ENCODE measurements at places on chromosomes 7 and 10.

DNA sequence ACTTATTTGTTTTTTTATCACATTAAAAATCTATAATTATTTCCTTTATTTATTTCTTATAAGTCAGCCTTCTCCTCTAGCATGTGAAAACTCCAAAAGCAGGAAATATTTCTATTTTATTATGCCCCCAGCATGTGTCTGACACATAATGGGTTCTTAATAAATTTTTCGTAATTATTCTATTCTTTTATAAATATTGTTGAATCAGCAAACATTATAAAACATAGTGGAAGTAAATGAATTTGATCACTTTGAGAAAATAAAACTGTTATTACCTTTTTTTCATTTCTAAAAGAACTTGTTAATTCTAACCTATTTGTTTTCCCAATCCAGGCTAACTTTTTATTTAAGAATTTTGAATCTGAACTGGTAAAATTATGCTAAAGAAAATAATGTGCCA, 509.1 kb upstream of the PCDH15 start:
- DNase-seq: no peak

- peak; percentile 9 for DNase-seq
Measured at GRCh38 chr7:98294798-98295382, 13.4 kb downstream of the BRI3 start.

DNA sequence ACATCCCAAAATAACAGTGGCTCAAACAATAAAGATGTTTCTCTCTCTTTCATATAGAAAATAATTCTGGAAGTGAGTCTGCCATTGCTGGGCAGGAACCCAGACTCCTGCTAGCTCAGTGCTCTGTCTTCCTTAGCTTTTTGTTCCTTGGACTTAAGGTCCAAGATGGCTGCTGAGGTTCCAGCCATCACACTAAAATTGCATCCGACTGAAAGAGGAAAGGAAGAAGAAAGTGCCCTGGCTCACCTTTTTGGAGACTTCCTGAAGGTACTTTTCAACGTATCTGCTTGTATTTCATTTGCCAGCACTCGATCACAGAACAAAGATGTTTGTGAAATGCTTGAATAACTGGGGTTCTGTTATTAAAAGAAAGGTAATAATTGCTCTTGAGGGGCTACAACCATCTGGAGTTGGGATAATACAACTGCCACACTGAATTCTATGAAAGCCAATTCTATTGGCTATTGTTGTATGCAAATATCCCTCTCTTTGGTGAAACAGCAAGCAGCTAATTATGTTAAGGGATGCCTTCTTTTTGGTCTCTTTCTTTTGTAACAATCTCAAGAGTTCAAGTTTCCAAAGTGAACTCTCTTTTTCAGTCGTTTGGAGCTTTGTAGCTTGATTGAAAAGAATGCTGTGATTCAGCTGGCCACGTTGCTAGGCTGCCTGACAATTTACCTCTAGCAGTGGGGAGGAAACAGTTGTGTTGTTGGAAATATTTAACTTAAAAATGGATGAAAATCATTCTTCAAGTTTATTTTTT, 83.9 kb downstream of the BAMBI start:
- no peak for DNase-seq

GRCh38 chr7:104135760-104136558, 71.9 kb downstream of the ORC5 start:
- DNase-seq: no peak

- DNase-seq: no peak
Measured at GRCh38 chr7:29955075-29955792, 34.4 kb downstream of the SCRN1 start.

DNA sequence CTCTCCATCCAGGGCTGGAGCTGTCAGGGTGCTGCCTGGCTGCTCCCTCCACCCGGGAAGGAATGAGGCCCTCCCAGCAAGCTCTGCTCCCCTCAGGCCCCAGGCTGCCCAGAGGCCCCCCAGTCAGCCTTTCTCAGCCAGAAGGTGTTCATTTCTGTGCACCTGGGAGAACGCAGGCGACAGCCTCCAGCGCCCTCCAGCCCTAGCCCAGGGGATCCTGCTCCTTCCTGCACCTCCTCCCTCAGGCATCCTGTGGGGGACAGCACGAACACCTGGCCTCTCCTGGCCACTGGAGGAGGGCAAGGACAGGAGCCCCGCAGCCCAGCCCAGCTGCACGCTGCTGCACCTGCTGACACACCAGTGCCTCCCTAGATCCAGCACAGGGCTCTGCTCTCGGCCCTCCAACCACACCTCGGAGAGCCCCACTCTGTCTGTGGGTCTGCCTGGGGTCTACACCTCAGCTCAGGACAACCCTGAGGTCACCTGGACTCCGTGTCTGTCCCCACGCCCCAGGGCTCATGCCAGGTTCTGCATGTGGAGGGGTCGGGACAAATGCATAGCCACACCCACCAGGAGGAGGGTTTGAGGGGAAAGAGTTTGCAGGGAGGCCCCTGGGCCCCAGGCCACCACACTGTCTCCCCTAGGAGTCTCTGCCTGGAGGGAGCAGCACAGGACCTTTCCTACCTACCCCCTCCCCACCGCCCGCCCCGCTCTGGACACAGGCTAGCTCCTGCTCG, 7.4 kb upstream of the PWWP2B start:
- no peak for DNase-seq

DNA sequence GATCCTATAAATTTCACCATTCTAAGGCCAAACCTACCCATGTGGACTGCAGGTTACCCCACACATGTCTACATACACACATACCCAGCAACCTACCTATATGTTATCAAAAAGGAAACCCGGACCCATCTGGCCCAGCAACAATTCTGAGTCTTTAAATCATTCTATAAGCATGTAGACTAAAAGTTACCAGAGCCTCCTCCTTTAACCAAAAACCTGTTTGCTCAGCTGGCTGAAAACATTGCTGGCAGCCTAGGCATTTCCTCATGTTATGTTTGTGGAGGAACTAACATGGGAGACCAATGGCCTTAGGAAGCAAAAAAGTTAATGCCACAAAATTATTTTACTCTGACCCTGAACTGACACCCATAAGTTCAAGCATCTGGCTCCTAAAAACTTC, 5.3 kb upstream of the ADCK2 start:
- no peak for DNase-seq

DNA sequence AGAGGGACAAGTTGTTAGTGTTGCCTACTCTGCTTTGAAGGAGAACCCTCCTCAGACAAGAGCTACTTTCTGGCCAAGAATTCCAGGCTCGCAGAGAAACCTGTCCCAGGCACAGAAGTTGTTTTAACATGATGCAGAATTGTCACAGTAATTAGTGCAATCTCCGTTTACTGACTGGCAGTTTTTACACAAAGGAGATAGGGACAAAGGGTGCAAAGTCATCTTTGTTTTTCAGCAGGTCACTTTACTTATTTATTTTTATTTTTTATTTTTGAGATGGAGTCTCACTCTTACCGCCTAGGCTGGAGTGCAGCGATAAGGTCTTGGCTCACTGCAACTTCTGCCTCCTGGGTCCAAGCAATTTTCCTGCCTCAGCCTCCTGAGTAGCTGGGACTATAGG, 12.3 kb downstream of the TCF7L2 start:
- no peak for DNase-seq

GRCh38 chr10:121696854-121697253, 98.6 kb upstream of the FGFR2 start:
- DNase-seq: no peak

- DNase-seq: no peak
Measured at GRCh38 chr7:34758111-34758601, 100.1 kb downstream of the NPSR1 start.

DNA sequence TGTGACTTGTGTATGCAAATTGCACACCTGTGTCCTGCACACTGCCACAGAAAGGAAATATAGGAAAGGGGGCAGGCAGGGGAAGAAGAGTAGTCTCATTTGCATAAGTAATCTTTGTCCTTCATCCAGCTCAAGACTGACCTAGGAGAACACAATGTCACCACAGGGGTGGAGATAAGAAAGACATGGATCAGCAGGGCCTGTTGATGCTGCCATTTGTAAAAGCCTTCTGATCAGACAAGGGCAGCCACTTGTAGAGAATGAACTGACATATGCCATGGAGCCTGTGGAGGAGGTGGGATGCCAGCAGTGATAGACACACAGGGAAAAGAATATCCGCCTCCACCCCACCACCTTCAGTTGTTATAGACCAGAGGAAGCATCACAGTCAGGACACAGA, 528.9 kb downstream of the HTR7 start:
- DNase-seq: no peak

GRCh38 chr10:5730766-5731165, 46.1 kb downstream of the TASOR2 start:
- no peak for DNase-seq

GRCh38 chr10:75400771-75401568, 594 bp downstream of the ZNF503 start:
- no peak for DNase-seq

DNA sequence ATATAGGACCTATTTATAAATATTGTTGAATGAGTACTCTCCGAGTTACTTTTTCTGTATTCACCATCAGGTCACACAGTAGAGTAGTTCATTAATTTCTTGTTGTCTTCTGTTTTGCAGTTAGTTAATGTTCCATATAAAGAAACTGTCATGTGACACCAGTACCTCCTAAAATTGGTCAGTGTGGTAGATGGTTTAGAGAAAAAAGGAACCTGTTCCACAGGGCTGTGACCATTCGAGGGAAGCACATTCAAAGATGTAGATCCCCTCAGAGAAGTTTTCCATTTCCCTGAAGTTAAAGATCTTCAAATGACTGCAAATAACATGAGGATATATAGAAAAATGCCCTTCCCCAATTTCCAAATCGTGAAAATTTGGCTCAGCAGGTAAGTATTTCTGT, 45.7 kb downstream of the PRPF18 start:
- no peak for DNase-seq

DNA sequence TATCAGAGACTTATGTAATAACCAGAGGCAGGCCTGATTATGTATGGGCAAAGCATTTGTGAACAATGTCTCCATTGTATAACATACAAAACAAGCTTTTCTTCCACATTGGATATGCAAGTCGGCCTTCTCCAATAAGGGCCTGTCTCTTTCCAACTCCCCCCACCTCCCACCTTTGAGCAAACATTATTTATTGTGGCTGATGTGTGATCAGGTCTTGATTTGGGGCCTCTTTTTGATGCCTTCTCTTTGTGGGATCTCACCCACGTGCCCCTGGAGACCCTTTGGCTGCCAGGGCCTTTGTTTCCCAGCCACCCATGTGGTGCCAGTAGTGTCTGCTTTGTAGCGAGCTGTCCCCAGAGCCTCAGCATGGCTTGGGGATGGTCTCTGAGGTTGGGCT, 53.0 kb downstream of the TCF7L2 start:
- DNase-seq: no peak

- no peak for DNase-seq
Measured at GRCh38 chr10:30420266-30420665, 13.7 kb upstream of the MAP3K8 start.

- DNase-seq: no peak
Measured at GRCh38 chr7:106288263-106288662, 3.5 kb upstream of the NAMPT start.

- no peak for DNase-seq
Measured at GRCh38 chr10:77500754-77501151, 136.9 kb downstream of the KCNMA1 start.

DNA sequence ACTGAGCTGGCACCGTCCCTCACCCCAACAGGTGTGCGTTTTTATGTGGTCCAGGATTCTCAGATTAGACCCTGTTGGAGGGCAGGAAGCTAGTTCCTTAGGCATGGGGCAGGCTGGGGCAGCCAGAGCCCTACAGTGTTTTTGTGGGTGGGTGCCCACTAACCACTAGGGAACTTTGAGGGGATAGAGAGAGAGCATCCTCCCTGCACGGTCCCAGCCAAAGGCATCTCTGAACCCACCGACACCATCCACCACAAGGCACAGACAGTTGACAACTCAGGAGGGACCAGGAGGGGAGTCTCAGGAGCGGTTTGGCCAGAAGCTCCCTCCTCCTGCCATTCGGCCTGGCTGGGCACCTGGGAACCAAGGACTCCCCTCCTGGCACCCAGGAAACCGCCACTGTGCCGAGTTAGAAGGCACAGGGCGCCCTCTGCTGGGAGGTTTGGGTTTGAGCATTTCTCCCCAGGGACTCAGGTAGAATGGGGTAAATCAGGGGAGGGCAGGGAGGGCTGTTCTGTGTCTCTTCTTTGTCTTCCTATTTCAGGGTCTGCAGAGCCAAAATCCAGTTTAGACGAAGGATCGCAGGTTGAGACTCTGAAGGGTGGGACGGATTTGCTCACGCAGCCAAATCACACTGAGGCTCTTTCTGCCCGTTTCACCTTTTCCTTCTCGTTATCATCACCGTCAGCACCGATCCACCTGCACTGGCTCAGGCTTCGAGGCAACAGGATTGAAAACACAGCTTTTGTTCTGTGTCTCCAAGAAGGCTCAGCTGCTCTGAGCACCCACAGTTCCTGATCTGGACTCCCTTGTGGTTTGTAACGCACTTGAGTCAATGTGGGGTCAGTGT, 84.8 kb upstream of the COL13A1 start:
- DNase-seq: peak; percentile 30

GRCh38 chr7:54802841-54803240, 43.8 kb upstream of the SEC61G start:
- no peak for DNase-seq

DNA sequence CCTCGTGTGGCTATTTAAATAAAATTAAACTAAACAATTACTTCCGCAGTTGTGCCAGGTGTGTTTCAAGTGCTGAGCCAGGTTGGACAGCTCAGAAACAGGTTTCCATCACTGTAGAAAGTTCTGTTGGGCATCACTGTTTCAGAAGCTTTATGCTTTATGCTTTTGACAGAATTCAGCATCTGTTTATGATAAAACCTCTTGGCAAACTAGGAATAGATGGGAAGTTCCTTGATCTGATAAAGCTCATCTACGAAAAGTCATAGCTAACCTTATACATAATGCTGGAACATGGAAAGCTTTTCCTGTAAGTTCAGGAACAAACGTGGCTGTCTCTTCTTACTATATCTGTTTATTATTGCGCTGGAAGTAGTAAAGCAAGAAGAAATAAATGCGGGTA, 143.4 kb downstream of the DOCK1 start:
- no peak for DNase-seq

DNA sequence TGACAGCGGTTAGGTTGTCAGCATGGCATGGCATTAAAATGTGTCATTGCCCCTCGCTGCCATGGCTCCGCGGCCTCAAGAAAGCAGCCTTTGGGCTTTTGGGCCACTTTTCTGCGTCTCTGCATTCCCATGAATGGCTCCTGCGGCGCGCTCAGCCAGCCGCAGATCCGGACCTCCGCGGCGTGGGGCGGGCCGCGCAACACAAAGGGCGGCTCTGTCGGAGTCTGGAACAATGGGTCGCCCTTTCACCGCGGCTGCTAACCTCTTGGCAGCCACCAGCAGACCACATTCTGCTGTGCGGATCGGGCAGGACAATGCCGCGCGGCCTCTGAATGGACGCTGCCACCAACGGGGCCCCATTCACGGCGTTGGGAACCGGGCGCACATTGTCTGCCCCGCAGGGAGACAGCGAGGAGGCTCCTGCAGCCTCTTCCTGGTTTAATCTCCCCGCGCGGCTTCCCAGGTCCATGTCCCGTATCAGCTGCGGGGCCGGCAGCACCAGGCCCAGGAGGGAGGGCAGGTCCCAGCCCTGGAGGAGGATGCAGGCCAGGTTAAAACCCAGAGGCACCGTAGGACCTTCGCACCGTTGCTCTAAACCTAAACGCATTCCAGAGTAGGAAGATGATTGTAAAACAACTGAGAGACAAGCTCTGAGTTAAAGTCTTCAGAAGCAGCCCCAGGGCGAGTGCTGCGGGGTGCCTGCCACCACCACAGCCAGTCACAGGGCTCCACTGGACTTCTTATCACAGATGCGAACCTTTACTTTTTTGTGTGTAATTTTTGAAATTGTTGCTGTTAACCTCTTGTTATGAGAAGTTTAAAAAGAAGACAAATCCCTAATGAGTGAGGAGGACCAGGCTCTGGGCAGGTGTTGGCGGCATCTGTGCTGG, 71.6 kb downstream of the NKX6-2 start:
- DNase-seq: no peak

Measured in stimulated activated CD4-positive, alpha-beta T cell treated with anti-CD3 and anti-CD28 coated beads, Interleukin-12 subunit alpha, Interleukin-12 subunit beta, amount 100 ng/mL, for 48 hours (primary cell).